ENCODE measurements at places on chromosomes 2 and 18.
A peak's percentile ranks its signal among the peaks of the same experiment; 100 is the strongest.

GRCh38 chr18:79186649-79187048 is 117.5 kb downstream of the ATP9B start:
- no peak for DNase-seq

- no peak for DNase-seq
Observed at GRCh38 chr18:12296457-12296856, 11.6 kb upstream of the TUBB6 start.

DNA sequence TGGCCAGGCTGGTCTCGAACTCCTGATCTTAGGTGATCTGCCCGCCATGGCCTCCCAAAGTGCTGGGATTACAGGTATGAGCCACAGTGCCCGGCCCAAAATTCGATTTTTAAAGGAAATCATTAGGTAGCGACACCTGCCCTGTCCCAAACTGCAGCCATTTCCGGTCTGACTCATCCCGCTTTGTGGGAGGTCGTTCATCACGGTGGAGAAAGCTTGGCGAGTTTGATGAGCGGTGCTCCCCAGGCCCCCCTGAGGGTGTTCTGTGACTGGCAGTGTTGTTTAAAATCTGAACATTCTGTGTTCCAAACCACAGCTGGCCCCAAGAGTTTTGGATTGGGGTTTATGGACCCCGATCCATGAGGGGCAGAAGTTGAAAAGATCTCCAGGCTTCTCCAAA is 53.0 kb upstream of the GLI2 start:
- no peak for DNase-seq

GRCh38 chr2:218292048-218293014 is at the start of gene TMBIM1:
TSS of gene TMBIM1 (minus strand) at chr2:218292503. CDS start at chr2:218282141, 10,362 bp downstream.
- peak; percentile 74 for DNase-seq

DNA sequence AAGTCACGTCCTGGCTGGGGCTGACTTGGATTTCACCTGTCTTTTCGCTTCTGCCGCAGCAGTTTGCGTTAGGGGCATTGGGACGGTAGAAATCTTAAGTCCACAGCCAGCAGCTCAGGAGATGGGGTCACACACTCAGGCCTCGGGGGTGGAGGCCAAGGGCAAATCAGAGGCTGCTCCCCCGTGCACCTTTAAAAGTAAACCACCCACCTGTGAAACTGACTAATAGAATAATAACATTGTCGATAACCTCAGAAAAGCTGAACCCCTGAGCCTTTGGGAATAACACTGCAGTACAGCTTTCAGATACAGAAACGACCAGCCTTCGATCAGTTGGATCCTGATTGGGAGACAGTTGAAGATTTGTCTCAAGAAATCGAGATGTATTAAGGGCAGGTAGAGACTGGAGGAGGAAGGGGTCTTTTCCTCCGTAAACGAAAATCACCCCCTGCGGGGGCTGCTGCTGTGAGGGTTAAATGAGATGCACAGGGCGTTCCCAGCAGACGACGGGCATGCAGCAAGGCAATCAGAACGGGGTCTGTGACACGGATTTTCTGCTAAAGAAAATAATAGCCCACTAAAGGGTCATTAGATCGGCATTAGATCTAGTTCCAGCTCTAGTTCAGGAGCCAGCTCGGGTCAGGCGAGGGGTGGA is 16.4 kb upstream of the NFATC1 start:
- no peak for DNase-seq
